ENCODE measurements at places on chromosomes 2 and 18. TPM values are rescaled to one million over a fixed set of nuclear protein-coding genes. Genes with fewer than 3 reads are reported as not detected.

FAP gene
- total RNA-seq, result 10.3 TPM

CD8B gene
- total RNA-seq, result not detected

GALR1 gene
- not detected for total RNA-seq

ICA1L gene
- total RNA-seq, result 2.8 TPM

CAPN10 gene
- total RNA-seq, result 15.7 TPM

ALS2 gene
- 32.0 TPM for total RNA-seq

ANKRD62 gene
- total RNA-seq, result not detected

IL1RL1 gene
- total RNA-seq, result under 0.01 TPM

RSAD2 gene
- 98.9 TPM for total RNA-seq

GALNT3 gene
- 53.0 TPM for total RNA-seq

PRSS56 gene
- total RNA-seq, result not detected

RAB6C gene
- not detected for total RNA-seq

Measured in melanocyte of skin (primary cell).